ENCODE measurements at places on chromosomes 3 and 15.

DNA sequence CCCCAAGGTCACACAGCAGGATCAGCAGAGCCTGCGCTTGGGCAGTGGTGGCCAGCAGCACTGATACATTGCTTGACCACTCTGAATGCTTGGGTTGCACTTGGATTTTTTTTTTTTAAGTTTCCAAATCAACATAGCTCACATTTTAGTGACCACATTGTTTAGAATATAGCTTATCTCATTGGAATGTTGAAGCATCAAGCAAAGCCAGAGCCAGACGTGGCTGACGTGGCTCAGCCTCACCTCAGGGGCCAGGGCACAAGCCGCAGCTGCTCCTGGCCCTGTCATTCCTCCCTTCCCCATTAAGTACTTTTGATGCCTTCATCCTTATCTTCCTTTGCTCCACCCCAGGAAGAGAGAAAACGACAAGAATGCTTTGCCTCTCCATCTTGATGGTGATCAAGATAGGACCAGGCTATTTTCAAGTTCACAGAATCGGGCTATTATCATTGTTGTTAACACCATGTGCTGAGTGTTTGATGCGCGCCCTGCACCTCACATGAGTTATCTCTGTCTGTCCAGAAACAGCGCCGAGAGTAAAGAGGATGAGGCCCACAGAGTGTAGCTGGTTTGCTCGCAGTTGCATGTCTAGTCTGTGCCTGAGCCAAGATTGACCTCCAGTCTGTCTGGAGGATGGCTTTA, 75.8 kb downstream of the AAGAB start:
- no peak for DNase-seq

DNA sequence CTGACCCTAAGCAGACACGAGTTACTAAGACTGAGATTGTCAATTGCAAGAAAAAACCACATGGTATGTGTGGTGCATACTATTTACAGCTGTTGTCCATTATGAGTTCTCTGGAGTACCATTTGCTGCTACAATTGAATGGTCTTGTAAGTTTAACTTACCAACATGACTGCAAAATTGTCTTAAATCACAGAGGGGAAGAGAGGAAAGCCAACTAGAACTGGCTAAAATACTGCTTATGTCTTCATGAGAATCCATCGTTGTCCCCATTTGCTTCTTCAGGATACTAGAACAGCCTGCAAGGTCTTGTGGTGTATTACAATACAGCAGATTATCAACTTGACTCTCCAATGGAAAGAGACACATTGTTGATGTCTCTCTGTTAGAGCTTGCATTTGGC, 313.2 kb downstream of the AGBL1 start:
- no peak for DNase-seq

DNA sequence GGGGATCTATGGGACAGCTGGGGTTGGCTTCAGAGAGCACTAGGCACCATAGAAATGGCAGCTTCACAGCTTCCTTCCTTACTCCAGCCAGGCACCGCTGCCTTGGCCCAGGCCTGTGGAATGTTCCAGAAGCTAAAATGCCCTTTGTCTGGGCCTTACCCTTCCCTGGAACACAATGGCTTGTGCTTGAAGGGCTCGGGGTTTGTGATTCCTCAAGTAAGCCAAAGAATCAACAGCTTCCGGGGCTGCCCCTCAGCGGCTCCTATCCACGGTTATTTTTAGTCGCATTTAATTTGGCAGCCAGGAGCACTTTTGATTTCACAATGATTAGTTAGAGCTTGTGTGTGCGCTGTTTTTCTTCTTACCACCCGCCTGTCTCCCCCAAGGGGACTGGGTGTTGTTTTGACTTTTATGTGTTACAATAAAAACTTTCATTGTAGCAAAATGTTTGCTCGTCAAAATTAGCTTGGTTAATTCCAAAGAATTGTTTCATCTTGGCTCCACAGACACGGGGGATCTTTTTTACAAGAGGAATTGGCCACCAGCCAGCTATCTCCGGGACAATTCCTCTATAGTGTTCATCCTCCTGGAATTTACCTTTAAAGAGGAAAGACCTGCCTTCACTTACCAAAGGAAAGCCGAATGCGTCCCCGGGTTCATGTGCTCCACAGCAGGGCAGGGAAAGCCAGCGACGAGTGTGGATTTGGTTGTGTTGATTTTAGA, 73.8 kb downstream of the TLE3 start:
- no peak for DNase-seq

DNA sequence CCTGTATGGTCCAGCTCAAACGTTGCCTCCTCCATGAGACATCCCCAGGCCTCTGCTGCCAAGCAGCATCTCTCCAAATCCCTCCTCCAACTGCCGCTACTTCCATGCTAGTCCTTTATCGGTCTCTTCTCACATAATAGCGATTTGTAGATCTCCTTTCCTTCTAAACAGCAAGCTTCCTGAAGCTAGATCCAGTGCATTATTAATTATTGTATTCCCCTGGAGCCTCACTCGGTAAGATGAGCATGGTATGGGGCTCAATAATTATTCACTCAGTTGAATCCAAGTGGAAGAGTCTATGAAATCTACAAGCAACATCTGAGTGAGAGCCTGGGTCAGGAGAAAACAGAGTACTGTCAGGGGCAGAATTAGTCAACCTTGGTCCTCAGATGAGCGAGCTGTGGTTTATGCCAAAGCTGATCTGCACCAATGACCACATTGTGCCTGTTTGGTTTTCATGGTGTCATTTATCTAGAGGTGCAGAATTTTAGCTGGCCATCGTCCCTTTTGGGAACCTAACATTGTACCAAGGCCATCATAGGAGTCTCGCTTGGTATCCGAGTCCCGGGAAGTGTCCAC, 93.8 kb upstream of the UBE2E1 start:
- peak; percentile 53 for DNase-seq

DNA sequence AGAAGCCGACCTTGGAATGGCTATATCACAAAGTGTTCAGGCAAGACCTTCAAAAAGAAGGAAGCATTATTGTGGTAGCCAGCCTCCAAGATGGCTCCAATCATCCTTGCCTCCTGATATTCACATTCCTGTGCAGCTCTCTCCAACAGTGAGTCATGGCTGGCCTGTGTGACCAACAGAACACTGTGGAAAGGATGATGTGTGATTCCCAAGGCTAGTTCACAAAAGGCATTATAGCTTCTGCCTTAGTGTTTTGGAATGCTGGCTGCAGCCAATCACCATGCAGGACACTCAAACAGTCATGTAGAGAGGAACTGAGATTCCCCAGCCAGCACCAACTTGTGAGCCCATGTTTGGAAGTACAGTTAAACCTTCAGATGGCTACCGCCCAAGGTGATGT, 102.6 kb downstream of the EFL1 start:
- DNase-seq, result no peak

DNA sequence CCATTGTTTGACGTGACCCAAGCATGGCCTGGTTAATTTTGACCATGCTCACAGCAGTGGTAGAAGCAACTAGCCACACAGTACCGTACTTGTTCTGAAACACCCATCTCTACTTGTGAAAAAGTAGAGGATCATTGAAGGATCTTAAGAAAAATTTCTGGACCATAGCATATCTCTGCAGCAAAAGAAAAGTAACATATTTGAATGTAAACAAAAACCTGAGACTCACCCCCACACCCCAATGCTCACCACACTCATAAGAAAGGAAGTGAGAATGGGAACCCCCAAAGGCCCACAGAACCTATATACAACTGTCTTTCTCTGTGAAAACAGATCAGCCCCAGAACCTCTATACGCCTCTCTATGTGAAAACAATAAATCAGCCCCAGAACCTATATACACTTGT, 33.8 kb upstream of the TFRC start:
- no peak for DNase-seq

DNA sequence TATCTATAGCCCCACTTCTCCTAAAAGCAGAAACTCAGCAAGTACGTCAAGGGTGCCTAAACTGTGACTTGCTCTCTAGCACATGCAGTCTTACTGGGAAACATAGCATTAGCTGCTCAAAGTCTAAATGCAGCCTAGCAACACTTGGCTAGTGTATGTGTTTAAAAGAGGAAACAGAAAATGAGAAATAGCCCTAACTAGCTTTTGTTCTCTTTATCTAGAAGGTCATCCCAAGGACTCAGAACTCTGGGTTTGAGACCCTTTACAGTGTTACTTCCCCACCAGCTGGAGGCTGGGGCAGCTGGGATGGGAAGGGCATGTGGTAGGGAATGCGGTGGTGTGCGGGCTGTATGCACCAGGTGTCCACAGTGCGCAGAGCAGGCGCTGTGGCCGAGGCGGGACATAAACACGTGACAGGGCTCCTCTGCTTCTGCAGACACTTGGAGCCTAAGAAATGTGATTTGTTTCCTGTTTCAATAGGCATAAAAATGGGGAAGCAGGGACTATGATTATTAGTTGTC, 13.3 kb downstream of the ETV5 start:
- no peak for DNase-seq

DNA sequence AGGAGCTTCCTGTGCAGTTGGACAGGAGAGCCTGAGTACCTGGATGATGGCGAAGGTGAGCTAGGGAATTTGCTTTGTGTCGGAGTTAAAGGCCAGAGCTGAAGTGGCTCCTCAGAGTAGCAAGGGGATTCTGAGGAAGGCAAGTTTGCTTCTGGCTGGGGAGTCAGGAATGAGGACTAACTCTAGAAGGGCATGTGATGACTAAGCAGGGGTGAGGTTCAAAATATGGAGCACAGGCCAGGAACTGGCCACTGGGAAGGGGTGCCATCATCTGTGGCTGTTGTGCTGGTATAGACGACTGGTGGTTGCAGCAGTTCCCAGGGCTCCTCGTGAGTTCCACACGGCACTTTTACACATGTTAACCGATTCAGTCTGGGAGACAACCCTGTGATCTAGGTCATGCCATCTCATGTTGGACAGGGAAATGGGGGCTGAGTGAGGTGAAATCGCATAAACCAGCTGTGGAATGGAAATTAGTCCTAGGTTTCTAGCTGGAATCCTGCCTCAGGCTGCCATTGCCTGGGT, 100.8 kb downstream of the EEFSEC start:
- no peak for DNase-seq

GRCh38 chr15:52642386-52643361, 36.5 kb downstream of the ATOSA start:
- DNase-seq, result no peak

- no peak for DNase-seq
Observed at GRCh38 chr3:73405853-73406252, 218.9 kb downstream of the PDZRN3 start.

- peak; percentile 84 for DNase-seq
Observed at GRCh38 chr15:85793641-85794597, 806 bp downstream of the KLHL25 start.
